Forelimb muscle (tissue), 1 donor: ENCODE measurements at places on chromosomes 2 and 18.

GRCh38 chr2:36450466-36451196, 95.1 kb downstream of the CRIM1 start:
- DNase-seq: no peak

GRCh38 chr2:68237976-68238580, 14.3 kb downstream of the PPP3R1 start:
- DNase-seq: no peak

- no peak for DNase-seq
Measured at GRCh38 chr2:145596416-145596815, 1076.5 kb upstream of the ZEB2 start.

GRCh38 chr2:40103590-40103989, 324.5 kb upstream of the THUMPD2 start:
- no peak for DNase-seq

- no peak for DNase-seq
Measured at GRCh38 chr2:72395096-72395495, 247.4 kb upstream of the CYP26B1 start.

DNA sequence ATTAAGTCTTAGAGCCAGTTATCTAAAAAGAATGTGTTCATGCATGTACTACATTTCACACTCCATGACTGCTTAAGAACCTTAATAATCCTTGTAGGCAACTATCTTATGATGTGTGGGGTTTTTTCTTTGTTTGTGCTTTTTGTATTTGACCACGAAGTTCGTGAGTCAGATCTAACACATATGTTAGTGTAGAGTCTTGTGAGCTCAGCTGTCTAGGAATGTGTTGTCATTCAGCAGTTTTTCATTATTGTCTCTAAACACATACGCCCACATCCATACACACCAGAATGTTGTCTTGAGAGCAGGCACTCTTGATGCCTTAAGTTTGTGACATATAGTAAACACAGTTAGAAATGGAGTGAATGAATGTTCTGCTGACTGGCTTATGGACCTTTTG, 38.4 kb downstream of the CAB39 start:
- DNase-seq: no peak

- DNase-seq: no peak
Measured at GRCh38 chr2:45741161-45741850, 89.8 kb downstream of the PRKCE start.

DNA sequence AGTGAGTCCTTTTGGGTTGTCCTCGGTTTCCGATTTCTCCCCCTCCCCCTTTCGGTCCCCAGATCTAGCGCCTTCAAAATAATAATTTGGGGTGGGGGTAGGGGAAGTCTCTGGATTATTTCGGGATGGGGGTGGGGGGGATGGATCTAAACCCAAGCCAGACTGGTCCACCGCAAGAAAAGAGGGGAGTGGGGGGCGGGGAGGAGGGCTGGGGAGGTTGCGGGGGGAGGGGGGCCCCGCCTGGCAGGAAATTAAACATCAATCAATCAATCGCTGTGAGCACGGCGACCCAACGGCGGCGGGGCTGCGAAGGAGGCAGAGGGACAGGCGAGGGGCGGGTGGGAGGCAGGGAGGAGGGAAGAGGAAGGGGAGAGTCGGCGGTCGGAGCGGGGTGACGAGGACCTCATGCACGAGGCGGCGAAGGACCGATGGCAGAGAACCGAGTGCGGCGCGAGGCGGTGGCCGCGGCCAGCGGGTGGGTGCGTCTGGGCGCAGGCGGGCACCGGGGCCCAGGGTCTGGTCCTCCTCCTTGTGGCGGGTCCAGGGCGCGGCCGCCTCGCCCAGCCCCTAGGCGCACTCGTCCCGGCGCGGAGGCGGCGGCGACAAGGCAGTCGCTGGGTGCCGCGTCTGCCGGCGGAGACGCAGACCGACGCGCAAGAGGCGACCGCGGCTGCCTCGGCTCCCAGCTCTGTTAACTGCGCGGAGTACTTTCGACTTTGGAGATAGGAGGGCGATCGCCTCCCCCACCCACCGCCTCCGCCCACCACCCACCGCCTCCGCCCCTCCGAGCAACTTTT, 468 bp upstream of the SATB2 start:
- DNase-seq: no peak

GRCh38 chr2:24160761-24161160, 14.1 kb upstream of the FAM228A start:
- DNase-seq: no peak

- peak; percentile 38 for DNase-seq
Measured at GRCh38 chr2:134401789-134402188, 147.9 kb downstream of the MGAT5 start.

DNA sequence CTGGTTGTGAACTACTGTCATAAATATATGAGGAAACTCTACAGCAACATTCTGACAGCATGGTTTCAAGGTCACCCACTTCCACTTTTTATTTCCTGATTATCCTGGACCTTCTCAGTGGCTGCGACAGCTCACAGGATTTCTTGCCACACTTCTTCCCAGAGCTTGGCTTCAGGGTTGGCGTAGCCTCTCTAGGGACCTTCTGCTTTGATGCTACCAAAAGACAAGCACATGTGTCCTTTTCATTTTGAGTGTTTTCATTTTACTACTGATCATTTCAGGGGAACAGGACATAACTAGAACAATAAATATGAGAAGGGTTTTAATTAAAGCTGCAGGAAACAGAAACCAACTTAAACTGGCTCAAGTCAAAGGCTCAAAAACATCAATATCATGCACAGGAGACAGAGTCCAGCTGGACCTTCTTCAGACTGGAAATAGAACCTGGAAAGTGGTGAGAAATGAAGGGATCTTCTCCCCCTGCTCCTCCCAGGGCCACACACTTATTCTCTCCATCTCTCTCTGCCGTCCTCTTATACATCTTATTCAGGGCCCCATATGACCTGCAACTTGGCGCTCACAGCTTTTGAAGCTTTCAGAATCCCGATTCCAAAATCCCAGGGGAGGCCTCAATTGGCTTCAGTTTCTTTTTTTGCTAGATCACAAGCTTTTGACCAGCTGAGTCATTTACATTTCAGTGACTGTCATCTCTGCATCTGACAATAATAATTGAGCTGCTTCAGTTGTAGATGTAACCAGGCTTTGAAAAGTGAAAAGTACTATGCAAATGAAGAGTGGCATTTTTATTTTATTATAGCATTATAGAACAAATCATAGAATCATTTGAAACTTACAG, 9.7 kb downstream of the VIT start:
- no peak for DNase-seq

DNA sequence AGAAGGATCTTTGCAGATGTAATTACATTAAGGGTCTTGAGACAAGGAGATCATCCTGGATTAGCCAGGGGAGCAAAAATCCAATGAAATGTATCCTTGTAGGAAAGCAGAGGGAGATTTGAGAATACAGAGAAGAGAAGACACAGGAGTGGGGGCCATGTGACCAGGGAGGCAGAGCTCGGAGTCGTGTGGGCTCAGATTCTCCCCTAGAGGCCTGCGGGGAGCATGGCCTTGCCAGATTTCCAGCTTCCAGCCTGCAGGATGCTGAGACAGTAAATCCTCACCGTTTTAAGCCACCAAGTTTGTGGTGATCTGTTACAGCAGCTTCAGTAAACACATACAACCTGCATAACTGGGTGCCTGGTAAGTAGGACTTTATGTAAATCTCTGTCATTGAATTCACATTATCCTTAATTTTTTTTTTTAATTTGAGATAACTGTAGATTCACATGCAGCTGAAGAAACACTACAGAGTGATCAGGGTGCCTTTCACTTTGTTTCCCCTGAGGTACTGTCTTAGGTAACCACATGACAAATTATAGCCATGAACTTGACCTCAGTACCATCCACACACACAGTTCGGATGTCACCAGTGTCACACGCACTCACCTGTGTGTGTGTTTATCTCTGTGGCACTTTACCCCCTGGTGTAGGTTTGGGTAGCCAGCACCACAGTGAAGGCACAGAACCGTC, 138.4 kb upstream of the HDAC4 start:
- no peak for DNase-seq

DNA sequence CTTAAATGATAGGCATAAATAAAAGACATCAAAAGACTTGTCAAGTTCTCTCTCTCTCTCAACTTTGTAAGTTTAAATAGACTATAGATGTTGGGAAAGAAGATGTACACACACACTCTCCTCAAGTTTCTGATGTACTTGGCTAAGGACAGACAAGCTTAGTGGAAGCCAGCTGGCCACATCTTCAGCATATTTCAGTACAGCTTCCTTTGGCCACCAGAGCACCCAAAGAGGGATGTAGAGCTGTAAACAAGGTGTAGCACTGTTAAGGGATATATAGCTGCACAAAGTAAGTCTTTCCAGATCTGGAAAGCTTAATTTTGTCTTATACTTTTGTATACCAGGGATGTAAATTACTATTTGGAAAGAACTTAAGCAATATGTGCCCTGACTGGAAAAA, 64.3 kb upstream of the MSTN start:
- peak; percentile 31 for DNase-seq

DNA sequence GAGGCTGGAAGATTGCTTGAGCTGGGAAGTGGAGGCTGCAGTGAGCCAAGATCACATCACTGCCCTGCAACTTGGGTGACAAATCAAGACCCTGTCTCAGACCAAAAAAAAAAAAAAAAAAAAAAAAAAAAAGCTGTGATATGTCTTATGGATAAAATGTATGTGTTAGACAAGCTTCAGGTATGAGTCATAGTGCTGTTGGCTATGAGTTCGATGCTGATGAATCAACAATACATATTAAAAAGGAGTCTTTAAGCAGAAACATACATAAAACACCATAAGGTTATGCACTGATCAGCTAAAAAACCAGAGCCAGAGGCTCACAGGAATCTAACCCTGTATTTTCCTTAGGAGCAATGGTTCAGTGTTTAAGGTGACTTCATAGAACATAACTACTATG, 332.3 kb downstream of the NCKAP5 start:
- DNase-seq: no peak

- no peak for DNase-seq
Measured at GRCh38 chr2:107986278-107987217, at the start of gene SLC5A7. Gene SLC5A7 (plus strand): TSS chr2:107986524. CDS start chr2:107988156, 1,632 bp downstream.

GRCh38 chr2:171319164-171319810, 114.5 kb downstream of the METTL8 start:
- no peak for DNase-seq

- no peak for DNase-seq
Measured at GRCh38 chr2:55139305-55139704, 89.1 kb upstream of the RTN4 start.

- DNase-seq: no peak
Measured at GRCh38 chr2:121260370-121261154, 24.4 kb downstream of the TFCP2L1 start.

- no peak for DNase-seq
Measured at GRCh38 chr2:120486441-120486840, 140.5 kb downstream of the INHBB start.

GRCh38 chr18:76658627-76659026, 163.6 kb upstream of the ZNF516 start:
- no peak for DNase-seq

GRCh38 chr2:51553476-51553875, 521.5 kb upstream of the NRXN1 start:
- no peak for DNase-seq

DNA sequence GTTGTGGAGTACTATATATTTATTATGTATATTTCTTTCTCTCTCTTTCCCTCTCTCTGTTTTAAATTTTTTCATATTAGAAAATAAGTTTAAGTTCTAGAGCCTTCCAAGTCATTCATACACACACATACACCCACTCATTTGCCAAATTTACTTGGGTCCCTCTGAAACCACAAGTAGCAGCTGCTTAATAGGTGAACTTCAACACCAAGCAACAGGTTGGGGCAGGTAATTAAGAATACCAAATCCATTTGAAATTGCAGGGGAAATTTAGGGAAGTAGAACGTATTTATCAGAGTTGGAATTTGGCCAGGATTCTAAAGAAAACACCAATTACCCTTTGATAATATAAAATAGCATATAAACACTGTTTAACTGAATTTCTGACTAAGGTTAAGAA, 75.0 kb upstream of the RBBP8 start:
- no peak for DNase-seq

- no peak for DNase-seq
Measured at GRCh38 chr18:63344263-63344662, 22.7 kb downstream of the KDSR start.

- DNase-seq: no peak
Measured at GRCh38 chr18:22683196-22683676, 249.9 kb upstream of the RBBP8 start.

GRCh38 chr2:148990968-148991367, 47.5 kb upstream of the LYPD6B start:
- no peak for DNase-seq

- no peak for DNase-seq
Measured at GRCh38 chr18:47935321-47936055, 5.0 kb upstream of the SMAD2 start.

- peak; percentile 88 for DNase-seq
Measured at GRCh38 chr2:12797815-12798214, 81.1 kb downstream of the TRIB2 start.

- DNase-seq: no peak
Measured at GRCh38 chr18:61738488-61738887, 154.3 kb downstream of the RNF152 start.

DNA sequence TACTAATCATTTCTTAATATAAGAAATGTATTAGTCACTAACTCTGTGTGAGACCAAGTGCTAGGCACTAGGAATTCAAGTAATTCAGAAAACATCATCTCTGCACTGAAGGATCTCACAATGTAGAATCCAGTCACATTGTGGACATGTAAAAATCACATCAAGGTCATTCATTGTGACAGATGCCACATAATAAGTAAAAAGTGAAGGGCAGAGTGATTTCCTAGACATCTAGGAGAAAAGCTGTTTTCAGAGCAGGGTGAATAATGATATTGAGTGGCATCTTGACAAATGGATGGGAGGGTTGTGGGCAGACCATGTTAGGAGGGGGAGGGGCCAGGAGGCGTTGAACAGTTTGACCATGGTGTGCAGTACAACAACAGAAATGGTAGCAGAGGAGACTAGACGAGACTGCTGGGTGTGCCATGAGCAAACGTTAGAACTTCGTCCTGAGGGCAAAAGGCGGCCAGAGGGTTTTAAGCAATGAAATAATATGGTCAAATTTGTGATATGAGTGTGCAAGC, 93.8 kb downstream of the DTNA start:
- no peak for DNase-seq

GRCh38 chr2:104866883-104867812, 13.2 kb downstream of the POU3F3 start:
- no peak for DNase-seq

DNA sequence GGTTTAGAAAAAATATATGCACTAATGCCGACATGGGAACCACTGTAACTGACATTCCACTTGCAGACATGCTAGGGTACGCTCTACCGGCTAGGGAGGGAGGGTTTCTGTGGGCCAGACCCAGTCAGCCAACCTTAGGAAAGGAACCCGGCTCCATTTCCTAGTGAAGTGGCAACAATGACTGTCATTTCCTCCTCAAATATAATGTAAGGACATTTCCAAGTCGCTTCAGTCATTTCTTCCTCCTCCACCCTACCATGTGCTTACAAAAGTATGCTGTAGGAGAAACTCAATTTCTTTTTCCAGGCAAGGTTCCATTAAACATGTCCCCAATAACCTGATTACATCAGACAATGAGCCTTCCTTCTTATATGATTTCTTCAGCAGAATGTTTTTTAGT, 64.3 kb upstream of the PSMD14 start:
- DNase-seq: no peak

GRCh38 chr2:211928201-211928600, 610.4 kb downstream of the ERBB4 start:
- DNase-seq: no peak
